ENCODE measurements at places on chromosomes 1 and 21. TPM values are rescaled to one million over a fixed set of nuclear protein-coding genes. Genes with fewer than 3 reads are reported as not detected.
A peak's percentile ranks its signal among the peaks of the same experiment; 100 is the strongest.

Gene HAO2
- polyA plus RNA-seq: not detected

Gene NUP210L
- not detected for polyA plus RNA-seq

Gene CNIH3
- polyA plus RNA-seq: 0.97 TPM

Gene CNR2
- 66.0 TPM for polyA plus RNA-seq

Gene SLC35E2B
- 34.1 TPM for polyA plus RNA-seq

Gene PALMD
- not detected for polyA plus RNA-seq

Gene USP1
- polyA plus RNA-seq: 45.8 TPM

Gene TMEM125
- polyA plus RNA-seq: not detected

Gene XPR1
- 4.8 TPM for polyA plus RNA-seq

Gene TNFRSF9
- polyA plus RNA-seq: not detected

Gene NFYC
- polyA plus RNA-seq: 93.4 TPM

Gene CATSPERE
- 1.2 TPM for polyA plus RNA-seq

Gene HNRNPCL4
- polyA plus RNA-seq: not detected

Gene RAB3B
- not detected for polyA plus RNA-seq

- DNase-seq: no peak
These were observed 366.3 kb upstream of the ESRRG start for GRCh38 chr1:217089361-217090014.

GRCh38 chr1:226629896-226630550 is 81.5 kb downstream of the STUM start:
- no peak for DNase-seq

- peak; percentile 78 for DNase-seq
These were observed 36.1 kb downstream of the CLSTN1 start for GRCh38 chr1:9787702-9788101.

DNA sequence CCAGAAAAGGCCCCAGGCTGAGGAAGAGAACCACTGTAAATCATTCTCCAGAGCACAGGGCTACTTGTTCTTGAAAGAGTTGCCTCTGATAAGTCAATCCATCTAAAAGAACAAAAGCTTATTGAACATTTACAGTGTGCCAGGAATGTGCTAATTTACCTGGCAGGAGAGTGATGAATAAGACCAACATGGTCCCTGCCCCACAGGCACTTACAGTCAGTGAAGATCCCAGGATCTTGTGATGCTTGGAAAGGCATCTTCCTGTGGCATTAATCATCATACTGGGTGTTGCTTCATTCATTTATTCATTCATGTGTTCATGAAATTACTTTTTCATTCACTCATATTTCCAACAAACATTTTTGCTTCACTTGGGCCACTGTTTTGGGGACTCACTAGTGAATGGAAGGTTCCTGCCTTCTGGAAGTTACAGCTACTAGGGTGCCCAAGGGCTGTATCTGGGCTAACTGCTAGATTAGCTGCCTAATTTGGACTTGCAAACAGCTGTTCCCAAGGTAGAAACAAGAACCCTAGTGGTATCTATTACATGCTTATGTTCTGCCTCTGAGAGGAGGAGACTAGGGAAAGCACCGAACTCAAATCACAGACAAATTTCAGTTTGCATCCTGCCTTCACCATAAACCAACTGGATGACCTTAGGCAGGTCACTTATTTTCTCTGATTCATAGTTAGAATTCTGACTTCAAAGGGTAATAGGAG is 133.5 kb downstream of the CLIC6 start:
- DNase-seq: no peak

GRCh38 chr1:61277121-61277690 is 194.8 kb downstream of the NFIA start:
- no peak for DNase-seq

DNA sequence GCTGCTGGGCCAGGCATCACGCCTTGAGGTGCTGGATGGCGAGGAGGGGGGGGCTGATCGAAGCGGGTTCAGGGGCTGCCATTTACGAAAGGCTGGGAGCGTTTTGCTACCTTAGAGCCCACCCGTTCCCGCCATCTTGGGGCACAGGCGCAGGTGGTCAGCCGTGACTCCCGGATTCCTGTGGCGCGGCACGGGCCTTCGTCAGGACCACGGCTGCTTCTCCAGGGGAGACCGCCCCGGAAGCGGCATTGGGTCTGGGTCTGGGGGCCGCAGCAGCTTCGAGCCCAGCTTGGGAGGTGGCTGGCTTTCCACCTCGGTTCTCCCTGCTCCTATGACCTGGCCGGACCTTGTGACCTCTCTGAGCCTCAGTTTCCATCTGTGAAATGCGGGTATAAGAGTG is 23.8 kb downstream of the SPSB1 start:
- no peak for DNase-seq

- no peak for DNase-seq
These were observed 325.3 kb upstream of the ADAMTS5 start for GRCh38 chr21:27292229-27292628.

GRCh38 chr1:174005032-174005431 is 17.1 kb downstream of the RC3H1 start:
- peak; percentile 8 for DNase-seq

DNA sequence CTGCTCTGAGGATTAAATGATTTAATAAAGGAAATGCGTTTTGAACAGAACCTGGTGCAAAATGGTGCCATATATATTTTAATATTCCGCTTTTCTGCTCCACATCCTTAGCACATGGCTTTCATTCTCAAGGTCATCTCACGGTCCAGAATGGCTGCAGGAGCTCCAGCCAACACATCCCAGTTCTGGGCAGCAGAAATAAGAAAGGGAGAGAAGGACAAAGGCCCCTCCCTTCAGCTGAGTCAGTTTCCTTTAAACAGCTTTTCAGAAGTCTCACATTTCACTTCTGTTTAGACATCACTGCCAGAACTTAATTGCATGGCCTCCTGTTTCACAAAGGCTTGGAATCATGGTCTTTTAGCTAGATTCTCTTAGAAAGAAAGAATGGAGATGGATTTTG is 75.2 kb upstream of the LRRN2 start:
- DNase-seq: no peak

- no peak for DNase-seq
These were observed 2.9 kb downstream of the PADI3 start for GRCh38 chr1:17251701-17252376.

DNA sequence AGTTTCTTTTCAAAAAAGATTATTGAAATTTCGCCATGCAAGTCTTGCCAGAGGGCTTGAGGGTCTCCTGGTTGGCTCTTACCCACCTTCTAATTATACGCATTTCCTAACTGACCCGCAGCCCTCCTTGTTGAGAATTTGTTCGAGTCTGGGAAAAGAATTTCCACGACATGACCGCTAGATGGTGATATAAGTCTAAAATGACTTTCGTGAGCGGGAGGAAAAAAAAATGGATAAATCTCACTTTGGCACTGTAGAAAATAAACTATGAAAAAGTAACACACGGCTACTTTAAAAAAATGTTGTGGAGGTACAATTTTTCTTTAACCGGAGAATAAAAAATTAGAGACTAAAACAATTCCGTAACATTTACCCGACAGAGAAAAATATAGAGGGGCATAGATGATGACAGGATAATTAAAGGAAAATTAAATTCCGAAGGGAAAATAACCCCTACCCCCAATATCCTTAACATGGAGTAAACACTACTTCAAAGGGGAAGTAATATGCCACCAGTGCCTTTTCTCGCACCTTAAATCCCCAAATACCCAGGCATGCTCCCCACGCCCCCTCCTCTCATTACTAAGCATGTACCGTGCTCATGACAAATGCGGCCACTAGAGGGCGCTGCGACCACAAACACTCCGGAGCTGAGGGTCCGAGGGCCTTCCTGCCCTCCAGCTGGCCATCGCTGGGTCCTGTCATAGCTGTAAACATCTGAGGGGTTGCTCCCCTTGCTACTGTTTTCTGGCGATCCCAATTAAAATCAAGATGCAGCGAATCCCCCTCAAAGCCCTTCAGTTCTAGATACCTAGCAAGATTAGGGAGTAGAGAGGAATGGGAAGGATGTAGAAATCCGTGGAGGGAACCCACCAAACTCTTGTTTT is 266.9 kb downstream of the ASTN1 start:
- DNase-seq: peak; percentile 13

GRCh38 chr1:94955767-94956632 is 29.1 kb upstream of the CNN3 start:
- no peak for DNase-seq

- no peak for DNase-seq
These were observed 10.1 kb upstream of the CACYBP start for GRCh38 chr1:174989536-174990220.

GRCh38 chr21:25409978-25410377 is 197.3 kb downstream of the MRPL39 start:
- DNase-seq: no peak

GRCh38 chr1:157399343-157399983 is 152.9 kb downstream of the FCRL5 start:
- DNase-seq: no peak

DNA sequence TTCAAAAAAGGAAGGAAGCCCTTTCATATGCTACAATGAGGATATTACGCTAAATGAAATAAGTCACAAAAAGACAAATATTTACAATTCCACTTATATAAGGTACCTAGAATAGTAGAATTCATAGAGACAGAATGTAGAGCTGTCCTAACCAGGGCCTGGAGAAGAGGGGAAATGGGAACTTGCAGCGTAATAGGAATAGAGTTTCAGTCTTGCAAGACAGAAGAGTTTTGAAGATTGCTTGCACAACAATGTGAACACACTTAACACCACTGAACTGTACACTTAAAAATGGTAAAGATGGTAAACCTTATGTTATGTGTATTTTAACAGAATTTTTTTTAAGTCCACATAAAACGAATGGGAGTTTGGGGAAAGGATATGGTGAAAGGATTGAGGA is 2.9 kb downstream of the CD1B start:
- no peak for DNase-seq

DNA sequence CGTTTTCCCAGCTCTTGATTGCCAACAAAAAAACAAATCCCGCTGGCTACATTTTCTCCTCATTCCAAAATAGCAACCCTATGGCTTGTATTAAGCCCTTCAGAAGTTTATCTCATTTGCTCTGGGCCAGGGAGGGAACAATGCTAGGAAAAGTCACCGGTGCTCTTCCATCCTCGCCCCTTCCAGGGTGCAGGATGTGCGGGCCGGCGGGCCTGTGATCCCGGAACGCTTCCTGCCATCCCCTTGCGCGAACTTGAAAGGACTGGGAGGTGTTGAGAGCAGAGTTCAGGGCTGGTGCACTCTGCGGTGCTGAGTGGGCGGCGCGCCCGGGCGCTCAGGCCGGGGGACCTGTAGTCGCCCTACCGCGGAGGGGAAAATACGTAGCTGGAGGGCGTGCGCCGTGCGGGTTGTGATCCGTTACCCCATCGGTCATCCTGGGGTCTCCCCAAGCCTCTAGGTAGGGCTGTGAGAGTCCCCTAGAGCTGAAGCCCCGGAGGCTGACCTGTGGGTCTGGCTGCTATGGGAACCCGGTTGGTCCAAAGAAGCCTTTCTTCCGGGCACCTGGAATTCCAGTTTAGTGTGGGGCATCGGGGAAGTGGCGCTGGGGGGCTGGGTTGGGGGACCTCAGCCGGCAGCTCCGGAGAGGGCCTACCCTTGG is 13.1 kb downstream of the NR5A2 start:
- no peak for DNase-seq

- no peak for DNase-seq
These were observed 25.5 kb upstream of the ITPKB start for GRCh38 chr1:226764533-226764932.

DNA sequence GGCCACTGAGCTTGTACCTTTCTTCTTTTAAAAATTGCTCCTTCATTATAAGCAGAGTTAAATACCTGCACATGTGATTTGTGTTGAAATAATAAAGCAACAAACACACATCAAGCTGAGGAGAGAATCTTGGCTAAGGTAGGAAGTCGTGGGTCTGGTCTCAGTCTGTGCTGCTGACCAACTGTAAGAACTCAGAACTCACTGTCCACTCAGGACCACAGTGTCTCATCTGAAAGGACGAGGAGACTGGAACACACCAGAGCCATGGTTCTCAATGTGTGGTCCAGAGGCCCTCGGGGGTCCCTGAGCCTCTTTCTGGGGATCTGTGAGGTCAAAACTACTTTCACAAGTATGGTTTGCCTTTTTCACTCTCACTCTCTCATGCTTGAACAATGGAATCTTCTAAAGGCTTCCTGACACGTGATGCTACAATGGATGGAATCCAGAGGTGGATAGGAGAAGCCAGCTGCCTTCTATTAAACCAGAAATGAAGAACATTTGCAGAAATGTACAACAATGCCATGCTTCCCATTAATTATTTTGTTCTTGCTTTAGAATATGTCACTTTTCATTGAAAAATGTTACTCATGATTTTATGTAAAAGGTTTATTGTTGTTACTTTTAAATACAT is 17.3 kb upstream of the ETS2 start:
- no peak for DNase-seq

DNA sequence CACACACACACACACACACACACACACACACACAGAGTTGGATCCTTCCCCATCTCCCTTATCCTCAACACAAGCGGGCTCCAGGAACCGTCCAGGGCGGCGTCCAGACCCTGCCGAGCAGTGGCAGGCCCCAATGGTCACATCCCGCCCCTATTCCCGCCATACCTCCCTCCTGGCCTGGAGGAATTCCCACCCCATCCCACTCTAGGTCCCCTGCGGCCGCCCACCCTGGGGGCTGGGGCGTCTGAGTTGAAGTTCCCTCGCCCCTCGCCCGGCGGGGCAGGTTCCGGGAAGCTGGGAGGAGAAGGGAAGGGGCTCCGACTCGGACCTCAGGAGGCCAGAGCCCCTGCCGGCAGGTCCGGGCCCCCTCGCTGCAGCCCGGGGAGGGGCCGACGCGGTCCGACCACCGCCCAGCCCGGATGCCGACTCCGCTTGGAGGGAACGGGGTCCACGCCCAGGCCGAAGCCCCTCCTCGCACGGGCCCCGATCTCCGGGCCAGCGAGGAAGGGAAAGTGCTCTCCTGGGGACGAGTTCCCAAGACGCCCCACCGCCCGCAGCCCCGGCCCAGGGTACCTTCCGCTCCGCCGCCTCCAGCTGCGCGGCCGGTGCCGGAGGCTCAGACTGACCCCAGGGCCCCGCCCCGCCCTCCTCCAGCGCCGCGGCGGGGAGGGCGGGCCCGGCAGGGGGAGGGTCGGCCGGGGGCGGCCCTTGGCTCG is at the start of gene RHOC:
RHOC (minus strand) TSS at position 623 of the 716 bp plus-strand sequence. CDS start 3,328 bp downstream, outside the sequence.
- peak; percentile 50 for DNase-seq

GRCh38 chr1:109932679-109933078 is 22.0 kb downstream of the CSF1 start:
- no peak for DNase-seq

DNA sequence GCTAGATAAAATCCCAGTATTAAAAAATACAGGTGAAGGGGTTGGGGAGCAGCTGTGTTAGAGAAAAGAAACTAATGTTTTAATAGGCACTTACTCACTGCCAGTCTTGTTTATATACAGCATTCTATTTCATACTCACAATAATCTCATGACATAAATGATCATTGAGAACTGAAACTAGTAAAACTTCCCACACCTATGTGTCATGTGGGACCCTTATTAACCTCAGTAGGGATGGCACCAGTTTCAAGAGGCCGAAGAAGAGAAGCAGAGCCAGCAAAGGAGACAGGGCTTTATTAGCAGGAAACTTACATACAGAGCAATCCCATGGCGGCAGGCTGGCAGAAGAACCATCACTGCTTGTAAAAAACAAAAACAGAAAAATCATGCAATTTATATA is 48.8 kb upstream of the KCNH1 start:
- DNase-seq: no peak

GRCh38 chr21:25708467-25709065 is 26.1 kb downstream of the ATP5PF start:
- peak; percentile 51 for DNase-seq
